Psoas muscle (tissue), 8 donors: ENCODE measurements at places on chromosomes 2 and 18. TPM values are rescaled to one million over a fixed set of nuclear protein-coding genes. Genes with fewer than 3 reads are reported as not detected.

The LYG2 gene
- polyA plus RNA-seq, result not detected

The PARD6G gene
- 0.39 TPM for polyA plus RNA-seq

The DNPEP gene
- polyA plus RNA-seq, result 46.7 TPM

The CCL20 gene
- polyA plus RNA-seq, result not detected

DNA sequence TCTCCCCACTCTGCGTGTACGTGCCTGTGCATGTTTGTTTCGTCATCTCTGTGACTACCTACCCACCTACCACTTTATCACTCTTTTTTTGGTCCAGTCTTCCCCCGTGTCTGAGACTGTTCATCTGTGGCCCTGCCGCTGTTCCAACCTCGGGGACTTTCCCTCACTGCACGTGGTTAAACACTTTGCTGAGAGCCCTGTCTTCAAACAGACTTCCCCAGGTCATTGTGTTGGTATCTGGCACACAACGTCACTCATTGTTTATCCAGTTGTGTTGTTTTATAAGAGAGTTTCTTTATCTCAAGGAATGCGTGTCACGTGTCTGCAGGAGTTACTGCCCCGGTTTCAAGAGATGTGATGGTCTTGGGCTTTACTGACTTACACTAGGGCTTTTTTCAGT is 262.0 kb upstream of the RASGRP3 start:
- no peak for DNase-seq

DNA sequence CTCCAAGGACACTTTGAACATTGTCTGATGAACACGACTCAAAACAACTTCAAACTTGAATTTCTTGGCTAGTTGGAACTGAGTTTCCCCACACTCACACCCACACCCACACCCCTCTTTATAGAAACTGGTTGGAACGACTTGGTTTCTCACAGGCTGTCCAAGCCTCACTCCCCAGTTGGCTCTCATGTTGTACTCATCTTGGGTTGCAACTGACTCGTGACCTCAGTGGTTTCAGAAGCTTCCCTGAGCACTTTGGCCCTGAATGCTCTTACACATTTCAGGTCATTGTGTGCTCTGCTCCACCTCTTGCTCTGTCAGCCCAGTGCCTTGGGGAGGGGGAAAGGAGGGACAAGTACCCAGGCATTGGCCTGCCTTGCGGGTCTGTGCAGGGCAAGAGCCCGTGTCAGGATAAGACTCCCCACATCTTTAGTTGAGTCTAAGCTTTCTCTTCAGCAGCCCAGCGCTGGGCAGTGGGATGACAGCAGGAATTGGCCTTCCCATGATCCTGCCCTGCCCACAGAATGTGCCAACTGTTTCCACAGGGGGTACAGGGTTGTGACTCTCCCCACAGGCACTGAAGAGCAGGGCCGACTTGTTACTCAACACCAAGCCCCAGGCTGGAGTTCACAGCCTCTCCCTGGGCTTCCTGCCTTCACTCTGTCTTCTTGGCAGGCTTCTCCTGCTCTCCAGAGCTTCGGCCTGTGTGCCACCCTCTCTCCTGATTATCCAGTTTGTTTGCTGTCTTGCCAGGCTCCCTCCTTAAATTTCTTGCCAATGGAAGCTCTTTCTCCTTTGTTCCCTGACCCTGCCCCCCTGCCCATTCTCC is 104.6 kb downstream of the RTN4 start:
- DNase-seq, result peak; percentile 80

- no peak for DNase-seq
Measured at GRCh38 chr2:235116885-235117492, 165.2 kb downstream of the SH3BP4 start.

DNA sequence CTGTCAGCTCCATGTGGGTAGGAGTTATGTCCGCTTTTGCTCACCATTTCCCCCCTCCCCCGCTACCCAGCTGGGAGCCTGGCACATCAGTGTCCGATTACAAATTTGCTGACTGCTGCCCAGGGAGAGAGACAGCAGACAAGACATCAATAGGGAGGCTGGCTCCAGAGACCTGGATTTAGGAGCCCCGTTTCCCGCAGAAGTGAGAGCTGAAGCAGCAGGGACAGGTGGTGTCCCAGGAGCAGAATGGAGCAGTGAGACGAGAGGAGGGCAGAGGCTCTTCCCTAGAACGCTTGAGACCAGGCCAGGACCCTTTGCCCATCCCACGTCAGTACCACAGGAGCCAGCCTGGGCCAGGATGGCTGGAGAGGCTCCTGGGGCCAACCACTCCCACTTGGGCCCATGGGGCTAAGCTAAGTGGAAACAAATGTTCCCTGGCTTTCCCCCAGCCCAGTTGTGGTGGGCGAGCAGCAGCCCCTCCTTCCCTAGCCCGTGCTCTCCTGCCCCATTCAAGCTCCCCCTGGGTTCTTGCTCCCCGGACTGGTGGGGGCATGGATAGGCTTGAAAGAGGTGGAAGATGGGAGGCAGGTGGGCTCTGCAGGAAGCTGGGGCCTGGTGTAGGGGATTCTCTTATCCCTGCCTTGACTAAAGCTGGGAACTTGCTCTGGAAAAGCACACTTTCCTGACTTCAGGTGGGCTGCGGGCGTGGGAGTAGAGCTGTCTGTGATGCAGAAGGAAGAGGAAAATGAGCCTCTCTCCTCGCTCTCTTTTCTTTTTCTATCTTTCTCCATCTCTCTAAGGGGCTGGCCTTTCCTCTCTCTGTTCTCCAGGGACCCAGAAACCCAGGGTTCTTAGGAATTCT is 4.1 kb upstream of the WNT6 start:
- no peak for DNase-seq

- no peak for DNase-seq
Measured at GRCh38 chr2:108257757-108258331, 18.1 kb downstream of the SULT1C3 start.
